ENCODE measurements at places on chromosomes 3 and 15. TPM values are rescaled to one million over a fixed set of nuclear protein-coding genes. Genes with fewer than 3 reads are reported as not detected.
A peak's percentile ranks its signal among the peaks of the same experiment; 100 is the strongest.

GRCh38 chr3:193237030-193237429 is 4.0 kb upstream of the PLAAT1 start:
- no peak overlapping the region for H3K27ac ChIP-seq
- peaks cover 16% of the 10 kb centered on the region for H3K27me3 ChIP-seq
- DNase-seq: no peak
- no peaks in the 10 kb centered on the region for H3K36me3 ChIP-seq

GRCh38 chr15:24956111-24956838 is 1.5 kb downstream of the SNRPN start:
- no peaks in the 10 kb centered on the region for H3K36me3 ChIP-seq
- H3K4me3 ChIP-seq: peak overlapping the region; percentile 55
- no peaks in the 10 kb centered on the region for H3K27me3 ChIP-seq

DNA sequence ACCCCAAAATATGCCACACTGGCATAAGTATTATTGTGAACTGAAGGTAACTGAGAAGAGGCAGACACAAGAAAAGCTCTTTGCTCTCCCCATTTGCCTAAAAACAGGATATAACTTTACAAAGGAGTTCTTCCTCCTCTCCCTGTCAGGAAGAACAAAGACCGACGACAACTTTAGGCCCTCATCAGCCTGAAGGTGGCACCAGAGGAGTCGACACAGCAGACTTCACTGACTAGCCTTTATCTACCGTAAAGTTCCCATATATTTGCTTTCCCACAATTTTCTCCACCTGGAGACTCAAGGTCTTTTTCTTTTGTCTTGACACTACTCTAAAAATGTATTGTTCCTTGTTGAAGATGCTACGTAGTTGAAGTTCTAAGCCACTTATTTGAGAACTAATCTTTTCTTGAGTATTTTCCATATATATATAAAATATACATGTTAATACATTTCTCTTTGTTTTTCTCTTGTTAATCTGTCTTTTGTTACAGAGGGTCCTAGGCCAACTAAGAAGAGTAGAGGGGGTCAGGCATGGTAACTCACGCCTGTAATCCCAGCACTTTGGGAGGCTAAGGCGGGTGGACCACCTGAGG is 16.2 kb upstream of the XIRP1 start:
- no peaks in the 10 kb centered on the region for H3K36me3 ChIP-seq
- no peaks in the 10 kb centered on the region for H3K27me3 ChIP-seq
- no peaks in the 10 kb centered on the region for H3K4me1 ChIP-seq
- H3K4me3 ChIP-seq: no peak overlapping the region

DNA sequence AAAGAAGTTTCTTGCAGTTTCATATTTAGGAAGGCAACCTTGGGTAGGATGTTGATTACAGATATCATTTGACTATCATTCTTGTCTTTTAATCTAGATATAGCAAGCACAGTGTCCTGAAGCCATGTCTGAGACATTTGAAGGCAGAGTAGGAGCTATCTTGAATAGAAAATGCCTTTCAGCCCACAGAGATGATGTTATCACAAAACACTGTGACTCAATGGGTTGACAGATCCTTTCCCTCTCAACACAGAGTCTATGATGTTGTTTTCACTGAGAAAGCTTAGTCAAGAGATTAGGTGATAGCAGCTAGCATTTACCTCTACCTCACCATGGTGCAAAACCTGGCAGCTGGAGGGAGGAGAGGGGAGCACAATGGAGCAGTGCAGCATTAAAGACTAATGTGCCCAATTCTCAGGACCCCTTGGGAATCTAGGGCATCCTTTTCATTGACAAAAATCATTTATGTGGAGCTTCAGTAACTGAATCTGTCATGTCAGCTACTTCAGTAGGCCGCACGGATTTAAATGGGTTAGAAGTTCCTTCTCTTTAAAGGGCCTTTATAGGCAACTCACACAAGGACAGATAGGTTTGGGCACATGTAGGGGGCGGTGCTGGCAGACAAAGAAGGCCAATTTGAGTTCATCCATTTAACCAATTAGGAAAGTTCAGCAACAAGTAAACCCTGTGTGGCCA is 121.8 kb downstream of the AGBL1 start:
- no peaks in the 10 kb centered on the region for H3K27me3 ChIP-seq
- H3K27ac ChIP-seq: no peak overlapping the region
- no peak for DNase-seq

TMEM108 gene
- total RNA-seq: not detected

CSNK1G1 gene
- 14.2 TPM for total RNA-seq

XPC gene
- total RNA-seq: 12.9 TPM
